ENCODE measurements at places on chromosomes 16 and 17.
A peak's percentile ranks its signal among the peaks of the same experiment; 100 is the strongest.

DNA sequence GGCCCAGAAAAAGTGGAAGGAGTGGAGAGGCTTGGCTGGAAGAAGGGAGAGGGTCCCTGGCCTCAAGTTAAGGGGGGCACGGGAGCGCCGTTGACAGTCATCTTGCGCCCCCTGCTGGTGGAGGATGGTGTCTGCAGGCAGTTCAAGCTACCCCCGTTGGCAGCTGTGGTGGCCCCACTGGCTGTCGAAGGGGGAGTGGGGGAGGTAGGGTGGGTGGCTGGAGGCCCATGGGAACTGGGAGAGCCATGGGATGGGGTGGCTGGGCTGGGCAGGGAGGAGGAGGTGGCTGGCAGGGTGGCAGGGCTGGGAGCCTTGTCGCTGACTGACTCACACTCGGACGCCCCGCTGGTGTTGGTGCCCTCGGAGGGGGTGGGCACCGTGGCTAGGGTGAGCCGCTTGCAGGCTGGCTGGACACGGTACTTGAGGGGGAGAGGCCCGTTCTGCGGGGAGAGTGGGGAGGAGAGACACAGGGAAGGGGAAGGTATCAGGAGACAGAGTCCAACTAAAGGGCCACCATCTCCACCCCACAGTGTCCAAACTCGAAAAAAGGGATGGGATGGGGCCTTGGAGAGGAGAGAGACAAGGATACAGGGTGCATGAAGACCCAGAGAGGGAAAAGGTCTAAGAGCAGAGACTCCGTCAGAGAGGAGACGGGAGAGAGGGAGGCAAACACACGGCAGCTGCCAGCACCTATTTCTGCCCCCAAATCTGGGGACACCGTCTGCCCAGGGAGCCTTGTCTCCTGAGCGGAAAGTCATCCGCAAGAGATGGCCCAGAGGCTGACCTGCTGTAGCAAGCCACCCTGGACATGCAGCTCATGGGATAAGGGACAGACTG, 5.2 kb downstream of the CISD3 start:
- no peak for DNase-seq

DNA sequence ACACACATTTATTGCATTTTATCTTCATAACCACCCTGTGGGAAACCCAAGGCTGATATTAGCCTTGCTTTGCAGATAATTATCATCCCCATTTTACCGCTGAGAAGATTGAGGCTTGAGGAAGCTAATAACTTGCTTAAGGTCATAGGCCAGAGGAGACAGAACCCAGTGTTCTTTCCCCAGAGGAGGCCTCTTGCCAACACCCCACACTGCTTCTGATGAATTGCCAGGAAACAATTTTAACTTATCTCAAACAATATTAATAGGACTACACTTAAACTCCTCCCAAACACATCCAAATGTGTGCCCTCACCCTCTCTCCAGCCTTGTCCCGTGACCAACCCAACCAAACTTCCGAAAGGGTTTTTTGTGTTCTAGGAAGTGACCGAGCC, 2.1 kb upstream of the SPG7 start:
- DNase-seq = no peak

DNA sequence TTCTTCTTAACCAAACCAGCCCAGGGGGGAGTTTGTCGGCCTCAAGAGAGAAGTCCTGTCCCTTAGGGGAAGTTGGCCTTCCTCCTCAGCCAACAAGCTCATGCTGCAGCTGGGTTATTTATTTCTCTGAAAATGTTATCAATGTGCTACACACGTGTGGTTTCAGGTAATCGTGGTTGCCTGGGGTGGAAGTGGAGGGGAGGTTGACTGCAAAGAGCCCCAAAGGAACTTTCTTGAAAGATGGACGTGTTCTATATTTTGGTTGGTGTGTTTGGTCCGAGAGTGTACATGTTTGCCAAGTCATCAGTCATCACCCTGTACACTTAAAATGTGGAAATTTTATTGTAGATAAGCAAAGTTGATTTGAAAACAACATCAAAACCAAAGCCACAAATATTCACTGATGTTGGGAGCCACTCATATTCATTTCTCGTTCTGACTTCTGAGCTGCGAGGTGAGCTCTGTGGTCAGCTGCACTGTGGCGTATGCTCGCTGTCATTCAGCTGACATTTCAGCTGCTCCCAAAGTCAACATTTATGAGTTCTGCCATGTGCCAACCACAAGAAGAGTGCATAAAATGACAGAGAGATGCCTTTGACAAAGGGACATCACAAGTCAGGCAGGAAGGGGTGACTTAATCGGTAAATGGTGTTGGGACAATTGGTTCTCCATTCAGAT, 26.5 kb upstream of the ADGRG1 start:
- DNase-seq = no peak

GRCh38 chr16:58513874-58514273, 1.4 kb upstream of the SETD6 start:
- DNase-seq = no peak

DNA sequence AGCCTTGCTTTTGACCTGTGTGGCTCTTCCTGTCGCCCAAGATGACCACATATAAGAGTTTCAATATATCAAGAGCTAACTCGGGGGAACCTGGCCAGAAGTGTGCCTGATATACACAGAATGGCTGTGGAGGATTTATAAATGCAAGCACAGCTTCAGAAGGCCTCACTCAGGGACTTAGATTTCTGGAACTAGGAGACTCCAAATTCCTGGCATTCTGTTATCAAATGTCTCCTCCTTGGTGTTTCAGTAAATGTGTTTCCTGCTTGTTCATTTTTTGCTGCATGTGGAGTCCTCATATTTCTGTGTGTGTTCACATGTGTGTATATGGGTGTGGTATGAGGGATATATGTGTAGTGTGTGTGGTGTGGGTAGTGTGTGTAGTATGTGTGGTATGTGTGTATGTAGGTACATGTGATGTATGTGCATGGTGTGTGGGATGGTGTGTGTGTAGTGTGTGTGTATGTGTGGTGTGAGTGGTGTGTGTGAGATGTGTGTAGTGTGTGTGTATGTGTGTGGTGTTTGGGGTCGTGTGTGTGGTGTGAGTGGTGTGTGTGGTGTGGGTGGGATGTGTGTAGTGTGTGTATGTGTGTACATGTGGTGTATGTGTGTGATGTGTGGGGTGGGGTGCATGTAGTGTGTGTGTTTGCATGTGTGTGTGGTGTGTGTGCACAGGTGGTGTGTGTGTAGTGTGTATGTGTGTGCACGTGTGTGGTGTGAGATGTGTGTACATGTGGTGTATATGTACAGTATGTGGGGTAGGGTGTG, 981 bp upstream of the CD300H start:
- no peak for DNase-seq

GRCh38 chr16:84959784-84960417, 51.4 kb downstream of the ZDHHC7 start:
- DNase-seq = no peak

- no peak for DNase-seq
These were observed 339.0 kb downstream of the TMEM114 start for GRCh38 chr16:8251298-8251697.

GRCh38 chr17:12571606-12572005, 94.1 kb upstream of the MYOCD start:
- no peak for DNase-seq

GRCh38 chr17:29624586-29624985, 1.9 kb upstream of the CORO6 start:
- DNase-seq = no peak

DNA sequence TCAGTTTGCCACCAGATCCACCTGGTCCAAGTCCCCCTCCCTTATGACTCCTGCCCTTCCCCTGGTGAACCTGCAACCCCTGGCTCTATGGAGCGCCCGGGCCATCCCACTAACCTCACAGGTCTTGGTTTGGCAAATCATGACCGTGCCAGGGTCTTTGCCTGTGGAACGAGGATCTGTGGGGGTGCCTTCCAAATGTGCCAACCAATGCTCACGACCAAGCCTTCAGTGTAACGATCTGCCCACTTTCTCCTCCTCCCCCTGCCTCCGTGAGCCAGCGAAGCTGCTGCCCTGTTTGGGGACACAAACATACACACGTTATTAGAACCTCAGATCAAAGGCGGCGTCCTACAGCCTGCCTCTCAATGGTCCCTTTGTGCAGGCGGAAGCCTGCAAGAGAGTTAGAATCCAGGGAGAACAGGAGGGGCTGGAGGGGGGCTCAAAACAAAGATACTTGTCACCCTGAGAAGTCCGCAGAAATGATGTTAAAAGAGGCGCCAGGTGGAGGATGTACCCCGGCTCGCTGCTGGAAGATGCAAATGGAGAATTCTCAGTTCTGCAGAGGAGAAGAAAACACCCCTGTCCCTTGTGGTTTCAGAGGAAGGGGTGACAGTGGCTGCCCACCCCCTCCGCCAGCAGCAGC, 9.0 kb upstream of the NKD1 start:
- DNase-seq = no peak

DNA sequence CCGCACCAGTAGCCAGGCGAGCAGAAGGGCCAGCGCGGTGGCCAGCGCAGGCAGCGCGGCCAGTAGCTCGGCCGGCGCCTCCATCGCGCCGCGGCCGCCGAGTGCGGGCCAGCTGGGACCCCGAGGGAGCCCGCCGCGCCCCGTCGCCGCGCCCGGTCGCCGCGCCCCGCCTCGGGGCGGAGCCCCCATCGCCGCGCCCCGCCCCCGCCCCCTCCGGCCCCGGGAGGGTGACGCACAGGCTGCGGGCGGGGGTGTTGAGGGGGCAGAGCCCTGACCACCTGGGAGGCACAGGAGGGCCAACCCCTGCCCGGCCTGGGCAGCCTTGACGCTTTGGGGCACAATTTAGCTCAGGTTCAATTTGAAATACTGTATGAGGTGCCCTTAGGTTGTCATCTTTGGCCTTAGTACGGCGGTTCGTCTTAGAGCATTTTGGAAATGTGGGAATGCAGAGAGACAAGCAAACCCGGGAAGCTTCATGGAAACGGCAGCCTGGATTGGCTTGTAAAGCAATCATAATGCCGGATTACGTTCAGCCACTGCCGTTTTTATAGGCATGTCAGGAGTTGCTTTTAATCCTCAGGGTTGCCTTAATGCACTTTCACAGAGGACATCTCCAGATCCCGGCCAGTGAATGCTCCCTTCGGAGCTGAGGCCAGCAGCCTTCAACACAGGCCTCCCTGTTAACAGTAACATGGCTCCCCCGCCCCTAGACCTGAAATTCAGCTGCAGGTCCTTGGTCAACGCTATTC, at the start of gene MXRA7:
TSS of gene MXRA7 (minus strand) at position 103 of the 749 bp plus-strand sequence. CDS start at position 84, 19 bp downstream.
- DNase-seq = no peak

- DNase-seq = no peak
These were observed 46.2 kb downstream of the ZFPM1 start for GRCh38 chr16:88499292-88499691.

GRCh38 chr16:31714903-31715504, 158.6 kb upstream of the ZNF267 start:
- DNase-seq = no peak

DNA sequence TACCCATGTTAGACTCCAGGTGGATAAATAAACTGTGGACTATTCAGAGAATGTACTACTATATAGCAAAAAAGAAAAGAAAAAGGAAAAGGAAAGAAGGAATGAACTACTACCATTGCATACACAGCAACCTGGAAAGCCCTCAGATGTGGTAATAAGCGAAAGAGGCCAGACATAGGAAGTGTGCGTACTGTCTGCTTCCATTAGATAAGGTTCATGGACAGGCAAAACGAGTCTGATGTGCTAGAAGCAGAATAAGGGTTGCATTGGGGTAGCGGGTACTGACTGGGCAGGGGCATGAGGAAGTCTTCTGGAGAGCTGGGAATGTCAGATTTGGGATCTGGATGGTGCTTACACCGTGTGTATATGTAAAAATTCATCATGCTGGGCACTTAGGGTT, 21.8 kb downstream of the CLEC16A start:
- DNase-seq = no peak

GRCh38 chr17:1629504-1630310, 1.1 kb upstream of the SLC43A2 start:
- DNase-seq = peak; percentile 23

- no peak for DNase-seq
These were observed 35.0 kb upstream of the HSBP1 start for GRCh38 chr16:83772806-83773205.

DNA sequence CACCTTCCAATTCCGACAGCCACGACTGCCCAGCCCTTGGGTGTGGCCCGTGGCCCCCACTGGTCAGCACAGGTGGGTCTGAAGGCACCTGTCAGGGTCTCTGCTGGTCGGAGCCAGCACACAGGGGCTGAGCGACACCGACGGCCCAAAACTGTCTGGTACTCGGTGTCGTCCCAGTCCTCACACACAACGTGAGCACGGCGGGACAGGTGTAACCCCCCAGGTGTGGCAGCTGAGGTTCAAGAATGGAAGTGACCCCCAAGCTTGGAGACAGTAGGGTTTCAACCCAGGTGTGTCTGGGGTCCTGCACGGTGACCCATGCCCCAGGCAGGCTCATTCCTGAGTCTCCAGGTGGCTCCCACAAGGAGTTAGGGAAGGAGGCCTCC, 1.0 kb downstream of the GALNS start:
- DNase-seq = no peak

GRCh38 chr16:56613706-56614105, 5.3 kb downstream of the MT2A start:
- DNase-seq = no peak

- DNase-seq = peak; percentile 4
These were observed 1.3 kb downstream of the ARMC5 start for GRCh38 chr16:31460582-31461002.

DNA sequence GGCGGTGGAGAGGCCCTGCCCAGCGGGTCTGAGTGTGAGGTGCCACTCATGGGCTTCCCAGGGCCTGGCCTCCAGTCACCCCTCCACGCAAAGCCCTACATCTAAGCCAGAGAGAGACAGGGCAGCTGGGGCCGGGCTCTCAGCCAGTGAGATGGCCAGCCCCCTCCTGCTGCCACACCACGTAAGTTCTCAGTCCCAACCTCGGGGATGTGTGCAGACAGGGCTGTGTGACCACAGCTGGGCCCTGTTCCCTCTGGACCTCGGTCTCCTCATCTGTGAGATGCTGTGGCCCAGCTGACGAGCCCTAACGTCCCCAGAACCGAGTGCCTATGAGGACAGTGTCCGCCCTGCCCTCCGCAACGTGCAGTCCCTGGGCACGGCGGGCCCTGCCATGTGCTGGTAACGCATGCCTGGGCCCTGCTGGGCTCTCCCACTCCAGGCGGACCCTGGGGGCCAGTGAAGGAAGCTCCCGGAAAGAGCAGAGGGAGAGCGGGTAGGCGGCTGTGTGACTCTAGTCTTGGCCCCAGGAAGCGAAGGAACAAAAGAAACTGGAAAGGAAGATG, 11.2 kb downstream of the VASN start:
- DNase-seq = no peak

Data from NCI-H748 treated with DMSO at 0.1 percent for 48 hours (cell line).